ENCODE measurements at places on chromosomes 12 and 14.
A peak's percentile ranks its signal among the peaks of the same experiment; 100 is the strongest.

- no peak for DNase-seq
These were observed 45.0 kb downstream of the SMOC1 start for GRCh38 chr14:69924201-69924600.

DNA sequence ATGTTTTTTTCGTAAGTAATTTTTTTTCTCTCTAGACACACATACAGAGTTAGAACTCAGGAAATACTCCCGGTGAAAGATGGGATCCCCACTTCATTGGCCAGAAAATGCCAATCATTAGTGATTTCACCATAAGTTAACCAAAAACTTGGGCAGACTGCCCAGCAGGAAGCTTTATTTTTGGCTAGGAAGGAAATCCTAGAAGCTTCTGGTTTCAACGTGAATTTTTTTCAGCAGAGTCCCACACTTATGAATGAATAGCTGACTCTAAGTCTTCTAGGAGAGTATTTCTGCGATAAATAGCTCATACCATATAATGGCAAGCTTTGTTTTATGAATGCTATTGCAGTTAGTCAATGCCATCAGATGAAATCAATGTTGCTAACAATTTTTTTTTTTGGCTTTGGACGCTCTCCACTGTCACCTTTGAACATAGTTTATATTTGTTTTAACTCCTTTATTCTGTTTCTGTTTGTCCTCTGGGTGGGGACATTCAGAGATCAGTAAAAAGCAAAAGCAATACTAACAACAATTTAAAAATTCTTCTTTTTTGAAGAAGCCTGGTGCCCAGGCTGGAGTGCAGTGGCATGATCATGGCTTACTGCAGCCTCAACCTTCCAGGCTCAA, 9.5 kb downstream of the PPP1CC start:
- peak; percentile 11 for DNase-seq

GRCh38 chr12:57487055-57487596, 742 bp upstream of the MARS1 start:
- no peak for DNase-seq

DNA sequence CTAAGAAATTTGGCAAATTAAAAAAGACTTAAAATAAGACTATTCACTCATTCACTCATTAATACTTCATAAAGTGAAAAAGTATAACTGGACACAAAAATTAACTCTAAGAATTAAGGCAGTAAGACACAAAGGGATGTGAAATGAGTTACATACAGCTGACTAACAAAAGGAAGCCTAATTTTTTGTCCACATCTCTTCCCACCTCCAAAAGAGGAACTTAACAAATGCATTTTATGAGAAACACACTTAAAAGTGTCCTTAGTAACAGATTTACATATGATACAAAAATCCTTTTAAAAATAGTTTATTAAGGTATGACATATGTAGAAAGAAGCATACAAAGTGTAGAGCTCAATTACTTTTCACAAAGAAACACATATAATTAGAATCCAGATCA, 88.9 kb downstream of the NUMB start:
- DNase-seq = peak; percentile 2

GRCh38 chr12:49261721-49262120, 3.2 kb upstream of the TUBA1C start:
- no peak for DNase-seq

DNA sequence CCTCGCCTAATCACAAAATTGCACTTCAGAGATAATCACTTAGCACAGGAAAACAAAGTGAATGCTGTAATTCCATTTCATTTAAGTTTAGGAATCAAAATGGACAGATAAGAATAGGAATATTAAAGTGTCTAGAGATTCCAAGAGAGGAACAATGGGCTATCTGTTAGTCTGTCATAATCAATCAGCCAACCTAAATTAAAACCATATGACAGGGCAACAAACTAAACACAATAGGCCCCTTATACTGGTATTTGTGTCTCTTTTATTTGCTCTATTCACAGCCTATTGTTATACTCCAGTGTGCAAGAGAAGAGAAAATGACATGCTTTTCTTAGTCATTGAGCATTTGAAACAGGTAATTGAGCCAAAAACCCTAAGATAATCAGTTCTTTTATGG, 259.4 kb downstream of the PRKD1 start:
- DNase-seq = no peak

DNA sequence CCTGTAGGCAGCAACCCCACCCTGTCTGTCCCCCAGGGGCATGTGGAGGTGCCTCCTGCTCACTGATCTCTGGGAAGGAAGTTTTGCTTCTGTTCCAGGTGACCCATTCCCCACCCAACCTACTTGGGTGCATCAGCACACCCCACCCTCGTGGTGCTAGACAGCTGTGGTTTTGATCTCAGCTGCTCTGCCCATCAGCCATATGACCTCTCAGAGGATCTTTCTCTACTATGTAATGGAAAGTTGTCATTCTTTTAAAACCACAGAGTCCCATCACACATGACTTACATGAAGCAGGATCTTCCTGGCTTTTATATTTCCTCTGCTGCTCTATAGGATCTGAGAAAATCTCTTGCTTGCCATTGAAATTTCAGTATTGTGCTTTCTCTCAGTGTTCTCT, 13.5 kb upstream of the KRT82 start:
- DNase-seq = no peak

DNA sequence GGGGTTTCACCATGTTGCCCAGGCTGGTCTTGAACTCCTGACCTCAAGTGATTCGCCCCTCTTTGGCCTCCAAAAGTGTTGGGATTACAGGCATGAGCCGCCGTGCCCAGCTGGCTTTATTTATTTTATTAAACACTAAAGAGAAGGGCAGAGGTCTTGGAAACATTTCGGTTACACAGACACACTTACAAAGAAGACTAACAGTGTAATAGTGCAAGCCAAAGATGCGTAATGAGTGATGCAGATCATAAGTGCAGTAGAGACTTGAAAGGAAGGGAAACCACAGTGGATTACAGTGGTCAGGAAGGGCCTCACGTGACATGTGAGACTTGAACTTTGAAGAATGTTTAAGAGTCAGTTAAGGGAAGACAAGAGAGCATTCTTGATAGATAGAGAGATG, 33.9 kb upstream of the CDK17 start:
- DNase-seq = no peak

GRCh38 chr14:94446126-94446525, 6.5 kb downstream of the SERPINA11 start:
- no peak for DNase-seq
